GM19239 (cell line): ENCODE measurements at places on chromosomes 5 and 9.

- no peak for DNase-seq
Observed at GRCh38 chr5:78527925-78528324, 120.6 kb downstream of the LHFPL2 start.

GRCh38 chr5:172178301-172178987, 9.6 kb downstream of the STK10 start:
- no peak for DNase-seq

DNA sequence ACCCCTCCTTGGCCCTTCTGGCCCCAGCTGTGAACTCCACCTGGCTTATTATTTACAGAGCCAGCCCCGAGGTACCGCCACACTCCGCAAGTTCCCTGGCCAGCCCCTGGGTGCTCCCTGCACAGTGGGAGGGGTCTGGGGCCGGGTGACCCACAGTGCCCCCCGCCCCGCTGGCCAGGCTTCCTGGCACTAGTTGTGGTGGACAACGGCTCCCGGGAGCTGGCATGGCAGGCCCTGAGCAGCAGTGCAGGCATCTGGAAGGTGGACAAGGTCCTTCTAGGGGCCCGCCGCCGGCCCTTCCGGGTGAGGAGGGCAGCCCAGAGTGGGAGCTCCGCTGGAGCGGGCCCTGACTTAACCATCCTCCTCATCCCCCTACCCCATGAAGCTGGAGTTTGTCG, 3.9 kb downstream of the MAMDC4 start:
- DNase-seq: no peak

DNA sequence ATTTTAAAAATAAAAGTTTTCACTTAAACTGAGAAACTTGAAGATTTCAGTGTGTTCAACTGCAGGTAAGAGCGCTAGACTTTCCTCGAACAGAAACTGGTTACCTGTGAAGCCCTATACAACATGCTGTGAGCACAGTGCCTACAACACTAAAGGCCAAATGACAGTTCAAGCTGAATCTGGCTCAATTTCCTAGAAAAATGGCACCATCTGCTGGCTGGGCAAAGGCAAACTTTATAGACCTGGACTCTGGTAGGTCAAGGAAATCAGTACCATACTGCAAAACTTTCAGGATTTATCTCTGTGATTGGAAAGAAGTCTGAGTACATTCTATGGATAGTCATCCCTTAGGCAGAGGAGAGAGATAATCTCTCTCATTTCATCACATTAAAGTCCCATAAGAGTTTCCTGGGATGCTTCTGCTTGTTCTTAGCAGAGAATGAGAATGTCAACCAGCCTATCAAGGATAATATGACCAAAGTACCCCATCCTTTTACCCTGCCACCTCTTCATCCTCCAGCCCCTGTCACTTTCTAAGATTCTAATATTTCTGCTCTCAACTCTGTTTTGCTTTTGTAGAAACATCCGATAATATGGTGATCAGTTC, 31.8 kb upstream of the FOXB2 start:
- no peak for DNase-seq

DNA sequence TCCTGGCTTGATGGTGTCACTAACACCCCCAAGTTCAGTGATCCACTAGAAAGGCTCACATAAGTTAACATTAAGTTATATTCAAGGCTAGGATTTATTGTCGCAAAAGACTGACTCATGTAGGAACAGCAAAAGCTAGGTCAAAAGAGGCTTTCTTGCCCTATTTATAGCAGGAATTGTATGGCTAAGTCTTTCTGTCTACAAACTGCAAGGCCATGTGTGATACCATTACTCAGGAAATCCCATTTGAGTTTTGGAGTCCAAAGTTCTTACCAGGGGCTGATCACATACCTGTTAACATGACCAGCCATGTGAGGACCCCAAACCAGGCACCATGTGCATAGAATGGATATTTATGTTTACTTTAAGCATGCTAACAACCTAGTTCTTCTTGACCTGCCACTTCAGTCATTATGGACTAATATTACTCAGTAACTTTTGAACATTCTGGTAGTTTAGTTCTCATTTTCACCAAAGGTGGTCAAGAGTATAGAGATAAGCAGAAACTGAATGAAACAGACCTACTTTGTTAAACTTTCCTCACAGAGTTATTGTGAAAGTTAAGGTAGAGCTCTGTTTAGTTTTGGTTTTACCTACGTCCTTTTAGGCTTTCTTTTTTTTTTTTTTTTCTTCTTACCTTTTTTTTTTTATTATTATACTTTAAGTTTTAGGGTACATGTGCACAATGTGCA, 281.1 kb downstream of the FER start:
- DNase-seq: no peak

DNA sequence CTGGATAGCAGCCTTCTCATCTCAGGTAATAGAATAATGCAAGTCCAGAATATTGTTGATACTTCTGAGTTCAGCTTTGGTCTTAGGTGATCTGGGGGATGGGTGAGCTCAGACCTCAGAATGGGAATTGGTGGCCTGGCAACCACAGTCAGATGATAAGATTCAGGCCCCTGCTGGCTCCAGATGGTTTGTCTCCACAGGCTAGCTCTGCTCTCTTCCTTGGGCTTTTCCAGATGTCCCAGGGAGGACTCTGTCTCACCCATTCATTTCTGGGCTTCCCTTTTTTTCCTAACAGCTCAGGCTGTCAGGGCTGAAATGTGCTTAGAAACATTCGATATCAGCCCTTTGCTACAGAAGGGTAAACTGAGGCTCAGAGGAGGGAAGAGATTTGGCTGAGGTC, 17.6 kb upstream of the TNFSF15 start:
- no peak for DNase-seq

GRCh38 chr5:157922026-157922425, 63.1 kb upstream of the CLINT1 start:
- DNase-seq: no peak

DNA sequence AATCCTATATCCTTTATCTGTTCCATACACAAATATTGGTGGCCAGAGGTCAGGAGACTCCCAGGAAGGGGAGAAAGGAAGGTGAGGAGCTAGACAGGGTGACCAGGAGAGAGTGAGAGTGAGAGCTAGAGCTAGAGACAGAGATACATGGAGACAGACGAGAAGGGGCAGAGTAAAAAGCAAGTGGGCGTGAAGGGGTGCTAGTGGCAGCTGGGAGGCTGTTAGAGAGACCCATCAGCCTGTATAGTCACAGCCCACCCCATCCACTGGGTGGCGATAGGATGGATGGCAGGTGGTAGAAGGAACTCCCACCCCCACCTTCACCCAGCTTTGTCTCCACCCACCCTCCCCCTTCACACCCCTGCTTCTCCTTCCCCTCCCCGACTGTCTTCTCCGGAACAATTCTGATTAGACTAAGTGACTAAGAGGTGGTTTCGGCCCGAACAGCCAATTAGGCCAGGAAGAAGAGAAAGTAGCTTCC, 32.8 kb downstream of the PCDH1 start:
- DNase-seq: no peak
